CD4-positive, alpha-beta T cell treated with Interleukin-10 for 1 hour (primary cell): ENCODE measurements at places on chromosomes 13 and 19.

- DNase-seq = no peak
Observed at GRCh38 chr13:110463871-110464510, 97.5 kb downstream of the RAB20 start.

- no peak for DNase-seq
Observed at GRCh38 chr13:71360041-71360440, 507.0 kb downstream of the DACH1 start.

DNA sequence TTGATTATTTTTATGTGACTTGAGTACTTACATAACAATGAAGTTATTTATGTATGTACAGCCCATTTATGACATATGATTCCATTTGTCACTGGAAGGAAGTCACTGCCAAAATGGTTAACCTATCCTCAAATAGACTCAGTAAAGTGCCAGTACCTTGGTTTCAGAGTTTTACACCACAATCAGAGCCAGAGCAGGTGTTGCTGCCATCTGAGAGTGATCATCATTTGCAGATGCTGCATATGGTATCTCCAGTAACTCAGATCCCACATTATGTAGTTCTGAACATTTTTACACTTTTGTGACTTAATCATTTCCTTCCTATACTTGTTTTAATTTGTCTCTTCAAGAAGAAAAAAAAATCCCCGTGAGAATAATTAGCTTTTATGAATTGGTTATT is 313.3 kb downstream of the HS6ST3 start:
- no peak for DNase-seq

DNA sequence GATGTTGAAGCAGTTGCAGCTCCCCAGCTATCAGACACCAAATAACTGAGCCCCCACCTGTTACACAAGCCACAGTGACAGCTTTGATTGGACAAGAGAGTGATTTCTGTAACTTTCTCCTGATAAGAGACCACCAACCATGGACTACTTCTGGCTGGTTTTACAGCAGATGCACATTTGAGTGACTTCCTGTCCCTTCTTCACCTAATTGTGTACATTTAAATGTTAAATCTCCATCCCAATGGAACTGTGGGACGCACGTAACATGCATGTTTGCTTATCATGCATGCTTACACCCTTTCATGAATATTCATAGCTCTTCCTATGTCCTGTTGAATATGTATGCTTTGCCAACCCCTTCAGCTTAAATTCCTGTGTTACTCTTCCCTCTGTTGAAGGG is 6.0 kb upstream of the TNFSF11 start:
- no peak for DNase-seq

DNA sequence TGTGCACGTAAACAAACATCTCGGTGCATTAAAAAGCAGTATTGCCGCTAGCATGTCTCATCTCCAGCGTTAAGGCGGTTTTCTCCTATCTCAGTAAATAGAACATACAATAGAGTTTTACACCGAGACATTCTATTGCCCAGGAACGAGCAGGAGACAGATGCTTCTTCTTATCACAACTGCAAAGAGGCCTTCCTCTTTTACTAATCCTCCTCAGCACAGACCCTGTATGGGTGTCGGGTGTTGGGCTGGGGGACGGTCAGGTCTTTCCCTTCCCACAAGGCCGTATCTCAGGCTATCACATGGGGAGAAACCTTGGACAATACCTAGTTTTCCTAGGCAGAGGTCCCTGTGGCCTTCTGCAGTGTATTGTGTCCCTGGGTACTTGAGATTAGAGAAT is 21.2 kb downstream of the ZNF233 start:
- DNase-seq = no peak

- no peak for DNase-seq
Observed at GRCh38 chr19:18017275-18018083, 9.5 kb downstream of the ARRDC2 start.
